ENCODE measurements at places on chromosomes 4 and X. TPM values are rescaled to one million over a fixed set of nuclear protein-coding genes. Genes with fewer than 3 reads are reported as not detected.

DNA sequence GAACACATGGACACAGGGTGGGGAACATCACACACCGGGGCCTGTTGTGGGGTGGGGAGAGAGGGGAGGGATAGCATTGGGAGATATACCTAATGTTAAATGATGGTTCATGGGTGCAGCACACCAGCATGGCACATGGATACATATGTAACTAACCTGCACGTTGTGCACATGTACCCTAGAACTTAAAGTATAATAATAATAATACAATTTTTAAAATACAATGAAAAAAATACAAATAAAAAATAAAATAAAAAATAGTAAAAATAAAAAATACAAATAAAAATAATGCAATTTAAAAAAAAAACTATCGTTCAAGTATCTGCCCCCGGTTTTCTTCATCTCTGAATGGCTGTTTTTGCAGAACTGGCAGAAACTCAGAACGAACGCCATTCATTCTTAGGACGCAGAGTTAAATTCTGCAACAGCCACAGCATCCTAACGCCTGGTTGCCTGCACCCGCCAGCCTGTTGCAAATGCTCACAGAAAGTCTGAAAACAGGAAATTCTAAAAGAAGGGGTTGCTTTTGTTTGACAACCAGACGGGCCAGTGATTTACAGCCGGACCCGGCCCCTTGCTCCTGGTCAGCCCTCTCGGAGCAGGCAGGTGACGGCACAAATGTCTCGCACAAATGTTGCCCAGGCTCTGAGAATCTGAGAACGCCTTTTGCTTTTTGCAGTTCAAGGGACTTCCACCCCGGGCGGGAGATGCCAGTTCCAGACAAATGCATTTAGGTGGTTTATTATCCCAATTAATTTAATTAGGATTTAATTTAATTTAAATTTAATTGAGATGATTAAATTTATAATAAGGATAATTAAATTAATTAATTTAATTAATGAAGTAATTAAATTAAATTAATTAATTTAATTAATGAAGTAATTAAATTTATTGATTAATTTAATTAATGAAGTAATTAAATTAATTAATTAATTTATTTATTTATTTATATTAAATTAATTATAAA lies 47.8 kb downstream of the CRLF2 start:
- no peaks in the 10 kb centered on the region for H3K36me3 ChIP-seq
- no peaks in the 10 kb centered on the region for H3K27me3 ChIP-seq
- no peak overlapping the region for H3K27ac ChIP-seq
- no peak overlapping the region for H3K4me3 ChIP-seq
- DNase-seq: peak; percentile 15

GRCh38 chrX:37796310-37796709 lies 16.5 kb downstream of the CYBB start:
- H3K36me3 ChIP-seq: no peaks in the 10 kb centered on the region
- no peak overlapping the region for H3K4me3 ChIP-seq
- no peaks in the 10 kb centered on the region for H3K4me1 ChIP-seq
- H3K27ac ChIP-seq: no peak overlapping the region

DNA sequence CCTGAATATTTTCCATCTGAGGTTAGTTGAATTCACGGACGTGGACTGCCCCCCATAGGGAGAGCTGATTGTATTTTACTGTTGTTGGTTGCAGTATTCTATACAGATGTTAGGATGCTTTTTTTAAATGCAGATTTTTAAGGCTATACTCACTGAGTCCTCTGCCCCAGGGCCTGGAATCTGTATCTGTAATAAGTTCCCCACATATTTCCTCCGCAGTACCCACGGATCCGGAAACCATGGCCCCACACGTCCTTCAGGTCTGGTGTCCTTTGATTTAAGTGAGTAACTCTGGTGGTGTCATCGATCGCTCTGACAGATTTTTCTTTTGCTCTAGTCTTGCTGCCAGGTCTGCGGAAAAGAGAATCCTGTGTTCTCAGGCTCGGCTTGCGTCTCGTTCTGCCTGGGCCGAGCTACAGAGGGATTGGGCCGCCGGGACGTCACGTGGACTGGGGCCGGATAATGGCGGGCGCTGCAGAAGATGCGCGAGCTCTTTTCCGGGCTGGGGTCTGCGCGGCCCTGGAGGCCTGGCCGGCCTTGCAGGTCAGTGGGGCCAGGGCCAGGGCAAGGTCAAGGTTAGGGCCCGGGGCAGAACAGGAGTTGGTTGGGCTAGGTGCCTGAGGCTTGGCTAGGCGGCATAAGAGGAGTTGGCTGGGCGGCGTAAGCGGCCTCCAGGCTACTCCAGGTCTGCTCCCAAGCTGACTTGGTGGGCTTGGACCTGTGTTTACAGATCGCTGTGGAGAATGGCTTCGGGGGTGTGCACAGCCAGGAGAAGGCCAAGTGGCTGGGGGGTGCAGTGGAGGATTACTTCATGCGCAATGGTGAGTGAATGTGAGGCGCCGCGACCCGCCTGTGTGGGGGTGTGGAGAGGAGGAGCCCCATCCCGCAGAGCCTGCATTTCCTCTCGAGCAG lies at the start of gene TSR2:
Gene TSR2, plus strand, starts transcription at position 445 of the 912 bp plus-strand sequence. Its CDS starts 18 bp downstream, at position 463.
- peak; percentile 74 for DNase-seq
- H3K36me3 ChIP-seq: peaks cover 34% of the 10 kb centered on the region
- peak within 1 kb of the TSS; percentile 97 for H3K4me3 ChIP-seq
- H3K27me3 ChIP-seq: no peaks in the 10 kb centered on the region
- H3K27ac ChIP-seq: peak within 1 kb of the TSS; percentile 62

The CABS1 gene
- total RNA-seq: not detected

The MAGED4B gene
- total RNA-seq: not detected

DNA sequence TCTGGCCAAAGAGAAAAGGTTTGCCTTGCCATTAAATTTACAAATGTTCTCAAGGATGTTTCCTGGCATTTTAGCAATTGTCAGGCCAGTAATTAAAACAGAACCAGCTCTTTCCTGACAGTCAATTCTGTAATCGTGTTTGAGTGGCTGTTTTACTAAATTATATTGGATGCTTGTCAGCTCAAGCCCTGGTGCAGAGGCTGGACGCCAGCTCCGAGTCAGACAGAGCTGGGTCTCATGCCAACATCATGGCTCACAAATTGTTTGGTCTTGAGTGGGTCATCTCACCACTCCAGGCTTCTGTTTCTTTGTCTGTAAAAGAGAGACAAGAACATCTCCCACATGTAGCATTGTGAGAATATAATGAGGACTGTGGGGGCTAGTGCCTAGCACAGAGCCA lies 190.3 kb upstream of the PSAPL1 start:
- no peak overlapping the region for H3K27ac ChIP-seq
- no peaks in the 10 kb centered on the region for H3K36me3 ChIP-seq
- H3K27me3 ChIP-seq: peaks cover 36% of the 10 kb centered on the region
- no peaks in the 10 kb centered on the region for H3K4me1 ChIP-seq
- DNase-seq: no peak

DNA sequence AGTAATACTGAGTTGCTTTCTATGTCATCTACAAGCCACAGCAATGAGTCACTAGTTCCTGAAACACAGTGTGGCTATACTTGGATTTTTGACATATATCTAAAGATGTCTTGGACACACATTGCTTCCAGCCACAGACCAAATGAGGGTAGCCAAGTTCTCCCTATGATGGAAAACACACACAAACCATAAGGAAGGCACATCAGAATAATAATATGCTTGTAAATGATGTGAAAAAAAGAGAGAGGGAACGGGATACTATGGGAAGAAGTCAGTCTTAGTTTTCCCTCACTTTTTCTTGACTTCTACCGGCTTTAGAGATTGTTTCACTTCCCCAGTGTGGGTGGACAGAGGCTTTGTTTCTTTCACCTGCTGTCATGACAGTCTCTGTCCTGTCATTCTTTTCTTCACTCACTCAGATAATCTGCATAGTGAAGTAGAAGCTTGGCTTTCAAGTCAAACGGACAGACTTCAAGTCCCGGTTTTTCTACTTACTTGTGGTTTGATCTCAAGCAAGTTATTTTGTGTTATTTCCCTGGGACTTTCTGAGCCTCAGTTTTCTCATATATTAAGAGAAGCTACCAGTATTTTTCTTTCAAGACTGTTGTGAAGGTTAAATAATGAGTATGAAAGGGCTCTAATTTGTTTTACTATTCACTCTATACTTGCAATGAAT lies 34.7 kb downstream of the P2RY10 start:
- H3K4me1 ChIP-seq: no peaks in the 10 kb centered on the region
- H3K4me3 ChIP-seq: no peak overlapping the region
- H3K27me3 ChIP-seq: no peaks in the 10 kb centered on the region
- no peak overlapping the region for H3K27ac ChIP-seq
- DNase-seq: no peak
- no peaks in the 10 kb centered on the region for H3K36me3 ChIP-seq

Measured in K562 (cell line).